Stimulated activated CD8-positive, alpha-beta memory T cell treated with anti-CD3 and anti-CD28 coated beads, Interleukin-15, amount 100 ng/mL, for 1 hour (primary cell): ENCODE measurements at places on chromosomes 13 and 19.

- DNase-seq = no peak
Measured at GRCh38 chr19:46081928-46082727, 41.3 kb upstream of the IGFL4 start.

GRCh38 chr13:39982745-39983144, 327.3 kb downstream of the COG6 start:
- DNase-seq = no peak

DNA sequence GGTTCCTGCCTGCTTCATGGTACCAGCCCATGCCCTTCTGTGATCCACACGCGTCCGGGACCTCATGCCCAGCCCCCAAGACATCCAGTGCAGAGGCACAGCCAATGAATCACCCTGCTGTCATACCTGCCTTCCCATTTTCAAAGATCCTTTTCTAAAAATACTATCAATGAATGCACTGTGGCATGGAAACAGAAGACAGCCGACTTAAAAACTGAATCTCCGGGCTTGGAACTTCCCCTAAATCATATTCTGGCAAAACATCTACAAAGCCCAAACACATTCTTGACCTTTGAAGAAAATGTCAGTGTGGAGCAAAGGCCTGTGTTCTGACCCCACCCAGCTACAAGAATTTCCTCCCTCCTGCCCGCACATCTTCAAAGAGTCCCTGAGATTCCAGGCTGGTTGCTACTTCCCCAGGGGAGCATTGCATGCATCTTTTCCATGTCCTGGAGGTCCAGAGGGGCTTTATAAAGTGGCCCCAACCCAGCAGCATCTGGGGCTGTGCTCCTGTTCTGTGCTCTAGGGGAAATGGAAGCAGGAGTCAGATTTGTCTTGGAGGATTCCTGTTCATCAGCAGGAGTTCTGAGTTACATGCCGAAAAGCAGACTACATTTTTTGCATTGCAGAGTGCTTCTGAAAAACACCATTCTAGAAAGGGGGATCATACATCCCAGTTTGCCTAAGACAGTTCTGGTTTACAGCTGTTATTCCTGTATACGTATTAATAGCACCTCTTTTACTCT, 135.2 kb downstream of the USP12 start:
- no peak for DNase-seq

DNA sequence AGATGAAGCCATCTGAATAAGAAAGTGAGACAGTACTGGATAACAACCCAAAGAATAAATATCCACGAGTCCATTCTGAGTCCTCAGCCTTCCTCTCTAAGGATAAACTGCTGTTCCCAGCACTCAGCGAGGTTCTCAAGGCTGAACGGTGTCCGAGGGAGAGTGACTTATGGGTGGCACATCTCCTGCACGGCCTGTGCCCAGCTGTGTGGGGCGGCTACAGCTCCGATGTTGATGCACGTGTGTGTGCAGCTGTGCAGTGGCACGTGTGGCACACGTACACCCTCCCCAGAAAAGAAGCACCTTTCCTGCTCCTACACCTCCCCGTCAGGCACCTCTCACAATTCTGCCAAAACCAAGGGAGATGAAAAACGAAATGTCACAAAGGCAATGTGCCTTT, 45.0 kb downstream of the RAB20 start:
- no peak for DNase-seq
